ENCODE measurements at places on chromosomes 7 and 10.

DNA sequence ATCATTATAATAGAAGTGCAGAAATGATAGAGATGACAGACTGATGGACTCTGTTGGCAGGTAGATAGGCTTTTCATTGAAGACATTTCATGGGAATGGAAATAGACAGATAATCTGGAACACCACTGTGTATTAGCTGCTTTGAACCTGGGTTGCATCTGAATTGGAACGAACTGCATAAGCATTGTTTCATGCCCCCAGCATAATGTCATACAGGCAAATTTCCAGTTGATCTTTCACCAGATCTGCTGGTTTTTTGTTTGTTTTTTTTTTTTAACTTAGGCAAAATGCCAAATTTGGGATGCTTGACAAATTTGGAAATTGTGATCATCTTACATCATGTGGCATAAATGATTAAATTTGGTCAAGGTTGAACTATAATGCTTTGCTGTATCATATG, 172.1 kb upstream of the AOAH start:
- no peak for DNase-seq

DNA sequence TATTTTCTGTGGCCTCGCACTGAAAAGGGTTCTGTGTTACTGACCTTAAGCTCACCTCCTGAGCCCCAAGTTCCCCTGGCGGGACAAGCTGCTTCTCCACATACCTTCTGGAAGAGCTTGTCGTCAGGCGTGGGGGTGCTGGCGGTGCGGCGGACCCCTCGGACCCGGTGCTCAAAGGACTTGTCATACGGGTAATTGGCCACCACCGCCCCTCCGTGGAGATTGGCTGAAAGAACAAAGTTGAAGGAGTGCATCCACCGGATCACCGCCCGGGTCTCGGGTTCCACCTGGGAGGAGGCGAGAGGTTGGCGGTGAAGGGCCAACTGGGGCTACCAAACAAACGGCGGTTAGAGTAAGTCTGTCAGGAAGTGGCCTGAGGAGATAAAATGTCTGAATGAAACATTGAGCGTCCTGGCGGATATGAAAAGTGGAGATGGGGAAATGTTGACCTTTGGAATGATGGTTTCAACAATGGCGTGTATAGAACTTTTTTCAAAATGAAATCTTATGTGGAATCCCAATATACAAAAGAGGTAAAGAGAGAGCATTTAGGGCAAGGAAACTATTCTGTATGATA, 16.5 kb downstream of the CPN1 start:
- DNase-seq, result peak; percentile 74

- no peak for DNase-seq
Observed at GRCh38 chr10:52082307-52082706, 231.8 kb upstream of the DKK1 start.

- DNase-seq, result no peak
Observed at GRCh38 chr7:106485031-106485551, 175.9 kb downstream of the CCDC71L start.

- DNase-seq, result no peak
Observed at GRCh38 chr10:33355274-33355673, 20.8 kb upstream of the NRP1 start.

GRCh38 chr10:123270221-123270620, 116.0 kb downstream of the BUB3 start:
- DNase-seq, result no peak

- peak; percentile 43 for DNase-seq
Observed at GRCh38 chr7:36155811-36156361, 2.8 kb downstream of the EEPD1 start.

DNA sequence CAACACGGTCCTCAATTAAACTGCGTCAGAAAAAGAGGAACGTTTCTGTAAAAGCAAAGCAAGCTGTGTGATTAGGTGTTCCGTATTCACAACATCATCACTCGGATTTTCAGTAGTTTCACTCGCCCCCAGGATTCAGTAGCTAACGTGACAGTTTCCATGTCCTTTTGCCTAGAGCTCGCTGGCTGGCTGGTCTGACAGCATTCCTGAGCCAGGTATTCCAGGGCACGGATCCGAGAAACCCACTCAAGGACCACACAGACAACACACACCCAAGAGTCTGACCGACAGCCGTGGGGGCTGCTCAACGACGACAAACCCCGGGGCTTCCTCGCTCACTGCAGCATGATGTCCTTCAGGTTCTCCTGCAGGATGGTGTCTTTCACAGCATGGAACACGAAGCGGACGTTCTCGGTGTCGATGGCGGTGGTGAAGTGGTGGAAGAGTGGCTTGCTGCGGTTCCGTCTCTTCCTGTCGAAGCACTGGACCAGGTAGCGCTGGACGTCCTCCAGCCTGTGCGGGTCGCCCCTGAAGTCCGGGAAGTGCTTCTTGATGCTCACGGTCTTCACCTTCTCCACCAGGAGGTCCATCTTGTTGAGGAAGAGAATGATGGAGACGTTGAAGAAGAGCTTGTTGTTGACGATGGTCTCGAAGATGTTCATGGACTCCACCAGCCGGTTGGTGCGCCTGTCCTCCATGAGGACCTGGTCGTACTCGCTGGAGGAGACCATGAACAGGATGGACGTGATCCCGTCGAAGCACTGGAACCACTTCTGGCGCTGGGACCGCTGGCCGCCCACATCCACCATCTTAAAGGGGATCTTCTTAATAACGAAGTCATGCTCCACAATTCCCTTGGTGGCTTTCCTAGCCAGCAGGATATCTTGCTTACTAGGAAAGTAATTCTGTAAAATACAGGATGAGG, 43.1 kb downstream of the AMZ1 start:
- DNase-seq, result peak; percentile 19

GRCh38 chr10:59582780-59583179, 126.9 kb downstream of the SLC16A9 start:
- DNase-seq, result no peak
